ENCODE measurements at places on chromosomes 13 and 19.

DNA sequence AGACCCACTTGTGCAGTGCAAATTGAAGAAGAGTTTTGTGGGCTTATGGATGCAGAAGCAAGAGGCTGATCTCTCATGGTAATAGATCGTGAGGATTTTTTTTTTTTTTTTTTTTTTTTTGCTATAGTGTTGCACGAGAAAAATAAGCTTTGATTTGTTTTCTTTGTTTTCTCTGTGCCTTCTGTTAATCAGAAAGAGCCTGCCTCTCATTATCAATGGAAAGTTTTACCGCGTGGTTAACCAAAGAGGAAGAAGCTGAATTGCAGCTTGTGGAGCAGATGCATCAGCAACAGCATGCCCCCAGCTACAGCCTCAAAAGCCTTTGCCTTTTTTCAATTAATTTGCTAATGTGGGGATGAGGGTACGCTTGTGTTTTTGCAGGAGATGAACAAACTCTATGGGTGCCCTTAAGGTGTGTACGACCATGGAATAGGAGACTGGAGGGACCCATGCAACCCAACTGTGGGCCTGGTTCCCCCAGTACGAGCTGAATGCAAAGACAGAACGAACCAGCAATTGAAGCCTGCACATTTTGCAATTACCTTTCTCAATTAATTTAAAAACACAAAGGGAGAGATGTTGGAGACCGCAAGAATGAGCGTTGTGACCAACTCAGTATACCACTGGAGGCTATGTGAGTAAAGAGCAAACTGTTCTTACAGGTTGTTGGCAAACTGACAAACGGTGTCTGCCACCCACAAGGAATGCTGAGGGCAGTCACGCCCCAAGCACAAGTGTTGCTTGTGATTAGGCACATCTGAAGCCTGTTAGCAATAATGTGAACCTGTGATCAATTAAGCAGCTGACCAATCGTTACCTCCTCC lies 58.6 kb upstream of the SPRY2 start:
- no peak for DNase-seq

GRCh38 chr19:19711934-19712828 lies 20.7 kb downstream of the ZNF14 start:
- no peak for DNase-seq

GRCh38 chr13:25581351-25581750 lies 209.6 kb downstream of the ATP8A2 start:
- no peak for DNase-seq

GRCh38 chr13:113655346-113656002 lies 2.5 kb downstream of the ATP4B start:
- DNase-seq, result no peak

DNA sequence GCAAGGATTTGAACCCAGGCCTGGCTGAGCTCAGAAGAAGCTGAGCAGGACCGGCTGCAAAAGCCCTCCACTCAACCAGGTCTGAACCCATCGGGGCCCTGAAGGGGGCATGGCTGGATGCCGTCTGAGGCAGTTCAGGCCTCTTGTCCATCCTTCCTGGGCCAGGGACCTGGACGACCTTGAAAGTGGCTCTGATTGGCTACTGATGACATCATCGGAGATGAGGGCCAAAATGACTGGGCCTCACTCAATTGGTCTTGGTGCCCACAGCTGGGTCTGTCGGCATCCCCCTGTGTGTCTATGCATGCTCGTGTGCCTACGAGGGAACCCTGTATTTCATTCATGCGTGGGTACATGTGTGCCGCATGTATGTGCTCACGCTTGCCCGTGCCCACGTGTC lies 71.8 kb downstream of the PTPRS start:
- DNase-seq, result no peak

Measured in activated CD8-positive, alpha-beta memory T cell treated with anti-CD3 and anti-CD28 coated beads, Interleukin-2, amount 50 U/mL, for 48 hours (primary cell).